ENCODE measurements at places on chromosomes 5 and 9. TPM values are rescaled to one million over a fixed set of nuclear protein-coding genes. Genes with fewer than 3 reads are reported as not detected.

Gene CYFIP2
- total RNA-seq = 74.5 TPM

GRCh38 chr5:14373685-14374084 lies 207.9 kb upstream of the OTULINL start:
- no peak overlapping the region for H3K27ac ChIP-seq
- H3K4me3 ChIP-seq = no peak overlapping the region
- H3K27me3 ChIP-seq = no peaks in the 10 kb centered on the region
- peaks cover 4% of the 10 kb centered on the region for H3K4me1 ChIP-seq
- peaks cover 16% of the 10 kb centered on the region for H3K36me3 ChIP-seq
- no peak for DNase-seq

GRCh38 chr9:95355500-95355899 lies 38.0 kb upstream of the FANCC start:
- no peak for DNase-seq
- H3K4me3 ChIP-seq = no peak overlapping the region
- no peaks in the 10 kb centered on the region for H3K4me1 ChIP-seq
- peaks cover 11% of the 10 kb centered on the region for H3K27me3 ChIP-seq

GRCh38 chr5:153584960-153585359 lies 94.5 kb downstream of the GRIA1 start:
- no peak overlapping the region for H3K27ac ChIP-seq
- H3K36me3 ChIP-seq = no peaks in the 10 kb centered on the region
- H3K27me3 ChIP-seq = peaks cover 2% of the 10 kb centered on the region
- no peak overlapping the region for H3K4me3 ChIP-seq

Data from neural crest cell (in vitro differentiated cells).